ENCODE measurements at places on chromosomes 13 and 19.

DNA sequence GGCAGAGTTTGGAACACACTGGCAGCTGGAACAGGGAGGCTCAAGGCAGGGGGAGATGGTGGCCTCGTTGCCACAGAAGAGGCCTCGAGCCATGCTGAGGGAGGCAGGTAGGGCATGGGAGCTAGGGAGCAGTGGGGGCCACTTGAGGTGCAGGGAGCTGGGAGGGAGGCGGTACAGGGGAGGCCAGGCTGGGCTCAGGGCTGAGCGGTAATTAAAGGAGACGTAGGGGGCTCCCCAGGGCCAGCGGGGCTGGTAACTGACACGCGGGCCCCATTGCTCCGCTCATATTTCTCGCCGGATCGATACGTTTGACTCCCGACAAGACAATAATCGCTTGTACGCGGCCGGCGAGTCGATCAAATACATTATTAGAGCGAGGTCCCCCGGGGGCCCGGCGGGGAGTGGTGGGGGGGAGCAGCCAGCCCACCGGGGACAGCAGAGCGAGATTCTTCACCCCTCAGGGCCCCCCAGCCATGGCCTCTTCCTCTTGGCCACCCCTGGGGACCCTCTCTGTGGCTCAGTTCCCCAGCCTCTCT is 2.4 kb upstream of the POU2F2 start:
- no peak for DNase-seq

GRCh38 chr13:99151516-99151915 is 49.1 kb upstream of the UBAC2 start:
- DNase-seq = no peak

DNA sequence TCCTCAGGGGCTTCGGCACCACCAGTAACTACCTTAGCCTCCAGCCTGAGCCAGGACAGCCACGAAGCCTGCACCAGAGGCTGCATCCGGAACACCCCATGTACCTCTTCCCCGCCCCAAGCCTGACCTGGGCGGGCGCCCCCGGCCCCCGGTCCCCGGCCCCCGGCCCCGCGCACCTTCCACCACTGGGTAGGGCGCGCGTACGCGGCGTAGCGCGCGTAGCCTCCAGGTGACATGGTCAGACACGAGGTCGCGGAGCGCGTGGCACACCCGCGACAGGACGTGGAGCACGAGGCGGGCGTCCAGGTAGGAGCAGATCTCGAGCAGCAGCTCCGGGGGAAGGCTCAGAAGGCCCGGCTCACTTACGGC is 450 bp downstream of the FBXW9 start:
- no peak for DNase-seq

DNA sequence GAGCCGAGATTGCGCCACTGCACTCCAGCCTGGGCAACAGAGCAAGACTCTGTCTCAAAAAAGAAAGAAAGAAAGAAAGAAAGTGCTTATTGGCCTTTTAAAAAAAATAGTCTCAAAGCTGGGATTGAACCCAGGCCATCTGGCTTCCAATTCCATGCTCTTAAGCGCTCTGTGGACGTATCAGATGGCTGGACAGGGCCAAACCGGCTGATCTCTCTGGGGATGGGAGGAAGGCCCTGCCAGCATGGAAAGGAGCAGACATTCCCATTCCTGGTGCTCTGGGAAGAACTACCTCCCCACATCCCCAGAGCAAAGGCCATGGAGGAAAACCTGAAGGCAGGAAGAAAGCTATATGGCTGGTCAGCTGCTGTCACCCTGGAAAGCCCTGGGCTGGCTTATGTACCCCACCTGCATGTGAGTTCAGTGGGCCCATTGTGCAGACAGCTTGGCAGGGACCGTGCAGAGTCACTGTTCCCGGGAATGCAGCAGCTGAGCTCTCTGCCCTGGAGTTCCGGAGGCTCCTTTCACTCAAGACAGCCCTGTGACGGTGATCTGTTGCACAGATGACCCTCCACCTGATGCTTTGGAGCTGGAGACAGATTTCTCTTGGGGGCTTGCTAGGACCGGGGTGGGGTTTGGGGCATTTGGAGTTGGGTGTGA is 84.3 kb downstream of the SIPA1L3 start:
- no peak for DNase-seq

DNA sequence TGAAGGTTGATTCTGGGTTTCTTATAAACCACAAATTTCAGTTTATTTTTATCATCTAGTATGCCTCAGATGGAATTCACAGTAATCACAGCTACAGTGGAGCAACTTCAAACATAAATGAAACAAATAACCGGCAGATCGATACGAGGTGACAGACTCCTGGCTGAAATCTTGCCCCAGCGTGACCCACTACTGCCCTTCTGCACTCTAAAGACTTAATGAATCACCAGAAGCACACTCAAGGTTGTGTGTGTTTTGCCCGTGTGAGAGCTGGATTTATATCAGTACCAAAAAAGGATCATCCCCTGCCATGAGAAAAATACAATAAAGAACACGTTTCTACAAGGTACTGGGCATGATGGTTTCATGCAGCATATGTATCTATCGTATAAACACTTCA is 161.7 kb downstream of the KLF12 start:
- DNase-seq = peak; percentile 13

DNA sequence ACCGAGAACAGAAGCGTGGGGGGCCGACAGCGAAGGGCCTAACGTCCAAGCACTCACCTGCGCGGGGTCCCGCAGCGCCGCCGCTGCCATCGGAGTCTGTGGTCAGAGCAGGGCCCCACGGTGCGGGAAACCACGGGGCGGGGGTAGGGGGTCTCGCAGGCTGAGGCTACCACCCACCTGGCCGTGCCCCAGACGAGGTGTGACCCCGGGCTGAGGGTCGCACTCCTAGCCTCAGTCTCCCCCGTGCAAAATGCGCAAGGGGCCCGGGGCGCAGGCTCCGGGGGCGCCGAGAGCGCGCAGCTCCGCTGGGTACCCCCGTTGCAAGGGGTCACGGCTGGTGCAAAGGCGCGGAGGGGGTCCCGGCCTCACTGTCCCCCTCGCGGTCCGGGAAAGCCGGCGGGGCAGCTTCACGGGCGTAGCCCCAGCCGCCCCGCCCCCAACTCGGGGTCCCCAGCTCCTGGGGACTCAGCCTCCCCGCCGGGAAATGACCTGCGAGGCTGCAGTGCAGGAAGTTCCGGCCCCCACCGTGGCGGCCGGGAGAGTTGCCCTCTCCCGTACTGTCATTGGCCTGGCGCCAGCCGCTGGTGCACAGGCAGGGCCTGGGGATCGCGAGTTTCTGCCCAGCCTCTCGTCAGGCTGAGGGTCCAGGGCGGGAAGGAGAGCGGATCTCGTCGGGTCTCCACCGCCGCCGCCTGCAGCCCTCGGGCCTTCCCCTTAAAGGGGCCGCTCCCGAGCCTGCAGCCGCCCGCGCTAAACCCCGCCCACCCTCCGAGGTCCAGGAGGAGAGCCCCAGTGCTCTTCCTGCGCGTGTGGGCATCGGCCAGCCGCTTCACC is at the start of gene ZNF792:
Gene ZNF792 (minus strand): TSS at position 657 of the 834 bp plus-strand sequence. CDS start 567 bp downstream, at position 90.
- DNase-seq = peak; percentile 32

DNA sequence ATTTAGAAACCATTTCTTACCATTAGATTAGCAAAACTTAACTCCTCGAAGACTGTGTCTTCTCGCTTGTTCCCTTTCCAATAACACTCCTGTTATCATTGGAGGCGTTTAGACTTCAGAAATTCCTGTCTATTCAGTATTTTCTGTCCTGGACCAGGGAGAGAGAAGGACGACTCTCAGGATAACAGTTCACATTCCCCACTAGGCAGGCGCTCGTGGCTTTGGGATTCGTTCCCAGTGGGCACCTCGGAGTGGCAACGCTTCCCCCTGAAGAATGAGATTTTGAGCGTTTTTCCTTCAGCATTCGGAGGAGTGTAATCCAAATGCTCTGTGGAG is 429 bp upstream of the ZNF225 start:
- DNase-seq = no peak

GRCh38 chr13:95188128-95188527 is 113.1 kb downstream of the ABCC4 start:
- DNase-seq = no peak

- no peak for DNase-seq
Measured at GRCh38 chr19:29193155-29193554, 19.8 kb downstream of the UQCRFS1 start.

DNA sequence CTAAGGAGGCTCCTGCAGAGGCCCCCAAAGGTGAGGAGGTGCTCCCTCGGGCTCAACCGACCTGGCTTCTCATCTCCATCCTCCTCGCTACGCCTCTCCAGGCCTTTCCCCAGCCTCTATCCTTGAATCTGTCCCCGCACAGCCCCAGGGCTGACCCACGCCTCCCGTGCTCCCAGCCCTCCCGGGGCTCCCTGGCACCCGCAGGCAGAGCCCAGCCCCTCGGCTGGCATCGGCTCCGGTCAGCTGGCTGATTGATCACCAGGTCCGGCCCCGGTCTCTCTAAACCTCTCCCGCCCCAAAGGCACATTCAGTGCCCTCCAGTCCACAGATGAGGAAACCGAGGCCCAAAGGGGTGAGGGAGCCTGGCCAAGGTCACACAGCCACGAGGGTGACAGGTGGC is 2.5 kb downstream of the MYBPC2 start:
- no peak for DNase-seq

DNA sequence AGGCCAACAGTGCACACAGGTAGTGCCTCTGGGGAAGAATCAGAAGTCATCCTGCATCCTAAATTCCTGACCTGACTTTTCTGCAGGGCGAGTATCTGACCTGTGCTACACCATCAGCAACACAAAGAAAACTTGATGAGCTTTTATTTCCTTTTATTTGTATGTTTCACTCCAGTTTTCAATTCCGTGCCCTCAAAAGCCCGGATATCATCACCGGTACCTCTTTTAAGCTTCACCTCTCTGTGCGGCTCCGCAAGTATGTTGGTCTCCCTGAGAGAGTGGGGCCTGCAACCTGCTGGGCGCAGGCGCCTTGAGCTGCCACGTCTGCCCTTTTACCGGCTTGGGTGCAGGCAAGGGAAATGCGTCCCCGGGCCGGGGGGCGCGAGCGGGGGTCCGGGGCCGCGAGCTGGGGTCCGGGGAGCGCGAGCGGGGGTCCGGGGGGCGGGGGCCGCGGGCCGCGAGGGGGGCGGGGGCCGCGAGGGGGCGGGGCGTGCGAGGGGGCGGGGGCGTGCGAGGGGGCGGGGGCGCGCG is 4.3 kb upstream of the DUXA start:
- DNase-seq = peak; percentile 34

DNA sequence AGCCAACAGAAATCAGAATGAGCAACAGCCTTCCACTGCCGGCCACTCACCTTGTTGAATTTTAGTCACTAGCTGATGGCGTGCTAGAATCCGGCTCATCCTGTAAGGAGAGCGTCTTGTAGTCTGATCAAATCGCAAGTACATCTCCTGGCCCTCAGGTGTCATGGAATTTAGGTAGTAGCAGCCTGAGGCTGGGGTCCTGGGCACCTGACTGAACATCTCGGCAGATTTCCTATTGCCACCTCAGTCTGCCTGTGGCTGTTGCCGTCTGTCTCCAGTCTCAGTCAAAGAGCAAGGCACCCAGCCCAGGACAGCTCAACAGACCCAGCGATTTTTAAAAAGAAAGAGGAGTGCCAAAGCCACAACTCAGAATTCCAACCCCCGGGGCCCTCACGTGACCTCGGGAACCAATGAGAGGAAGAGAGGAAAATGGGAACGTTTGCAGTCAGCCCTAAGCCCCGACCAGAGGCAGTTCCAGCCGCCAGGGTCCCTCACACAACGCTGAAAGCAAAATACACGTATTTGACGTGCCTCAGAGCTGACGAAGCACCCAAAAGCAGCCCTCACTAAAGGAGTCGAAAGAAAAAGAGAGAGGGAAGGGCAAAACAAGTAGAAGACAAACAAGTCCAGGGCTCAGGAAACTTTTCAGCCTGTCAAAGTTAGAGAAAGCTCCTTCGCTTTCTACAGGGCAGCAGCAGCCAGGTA is at the start of gene STARD13:
Gene STARD13 (minus strand): TSS at position 336 of the 705 bp plus-strand sequence. CDS start 117 bp downstream, at position 219.
- no peak for DNase-seq

- no peak for DNase-seq
Measured at GRCh38 chr19:6529937-6530385, 865 bp upstream of the TNFSF9 start.

DNA sequence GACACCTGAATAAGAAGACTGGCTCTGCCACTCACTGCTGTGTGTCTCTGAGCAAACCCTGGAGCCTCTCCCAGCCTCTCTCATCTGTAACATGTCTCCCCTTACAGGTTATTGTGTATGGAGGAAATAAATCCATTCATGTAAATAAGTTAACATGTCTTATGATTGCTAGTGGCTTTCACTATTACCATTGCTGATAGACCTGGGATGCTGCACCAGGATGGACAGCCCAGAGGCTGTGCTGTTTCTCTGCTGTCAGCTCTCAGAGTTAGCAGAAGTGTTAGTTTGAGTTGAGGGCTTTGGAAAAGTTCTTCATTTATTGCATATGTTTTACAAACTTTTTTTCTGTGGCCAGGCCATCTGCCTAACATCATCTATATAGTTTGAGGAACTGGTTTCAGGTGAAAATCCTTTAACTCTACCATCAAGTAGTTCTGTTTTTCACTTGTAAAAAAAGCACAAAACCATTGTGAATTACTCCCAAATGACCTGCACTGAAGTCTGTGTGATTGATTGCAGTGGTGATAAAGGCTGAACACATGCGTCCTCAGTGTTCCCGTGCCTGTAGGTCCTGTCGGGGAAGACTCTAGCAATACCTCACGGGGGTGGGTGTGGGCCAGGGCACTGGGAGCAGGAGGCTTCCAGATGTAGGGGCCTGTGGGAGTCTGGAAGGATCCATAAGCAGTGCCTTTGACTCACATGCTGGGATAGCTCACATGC is 24.6 kb downstream of the MPHOSPH8 start:
- no peak for DNase-seq

DNA sequence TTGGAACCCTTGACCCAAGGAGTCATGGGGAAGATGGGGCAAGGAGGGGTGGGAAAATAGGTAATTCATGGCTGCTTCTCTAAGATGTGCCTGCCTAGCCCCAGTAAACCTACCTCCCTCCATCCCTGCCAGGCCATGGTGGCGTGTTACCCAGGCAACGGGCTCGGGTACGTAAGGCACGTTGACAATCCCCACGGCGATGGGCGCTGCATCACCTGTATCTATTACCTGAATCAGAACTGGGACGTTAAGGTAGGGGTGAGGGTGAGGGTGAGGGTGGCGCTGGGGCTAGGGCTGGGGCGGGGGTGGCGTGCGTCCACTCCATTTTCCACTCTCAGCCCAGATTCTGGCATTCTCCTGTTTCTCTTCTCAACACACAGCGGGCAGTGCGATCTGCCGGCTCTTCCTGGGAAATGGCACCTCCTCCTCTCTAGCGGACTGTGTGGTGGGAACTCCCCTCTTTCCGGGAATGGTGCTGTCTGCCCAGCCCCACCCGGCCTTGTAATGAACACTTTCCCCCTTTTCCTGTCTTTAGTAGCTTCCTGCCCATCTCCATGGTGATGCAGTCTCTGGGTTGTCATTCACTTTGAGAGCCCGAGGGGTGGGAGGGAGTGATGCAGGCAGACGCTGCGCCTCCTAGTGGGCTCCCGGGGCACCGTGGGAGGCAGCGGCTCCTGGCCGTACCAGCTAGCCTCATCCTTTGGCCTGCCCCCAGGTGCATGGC is 7.6 kb downstream of the EGLN2 start:
- peak; percentile 90 for DNase-seq

- no peak for DNase-seq
Measured at GRCh38 chr13:49368688-49369087, 75.2 kb downstream of the CAB39L start.
